Motor neuron (in vitro differentiated cells): ENCODE measurements at places on chromosomes 1 and 21.

DNA sequence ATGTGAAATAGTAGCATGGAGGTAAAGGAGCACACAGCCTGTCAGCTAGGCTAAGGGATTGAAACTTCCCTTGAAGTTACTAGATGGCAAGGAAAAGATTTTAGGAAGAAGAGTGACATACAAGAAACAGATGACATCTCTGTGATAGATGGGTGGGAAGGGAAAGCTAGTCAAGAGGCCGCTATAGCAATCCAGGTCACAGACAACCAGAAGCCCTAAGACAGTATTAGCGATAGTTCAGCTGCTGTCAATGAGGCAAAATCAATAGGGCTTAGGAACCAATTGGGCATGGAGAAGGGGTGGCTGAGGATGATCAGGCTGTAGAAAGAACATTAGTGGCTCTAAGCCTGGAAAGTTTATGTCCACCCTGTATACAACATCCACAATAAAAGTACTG is 111.1 kb downstream of the GLUL start:
- ATAC-seq: no peak

DNA sequence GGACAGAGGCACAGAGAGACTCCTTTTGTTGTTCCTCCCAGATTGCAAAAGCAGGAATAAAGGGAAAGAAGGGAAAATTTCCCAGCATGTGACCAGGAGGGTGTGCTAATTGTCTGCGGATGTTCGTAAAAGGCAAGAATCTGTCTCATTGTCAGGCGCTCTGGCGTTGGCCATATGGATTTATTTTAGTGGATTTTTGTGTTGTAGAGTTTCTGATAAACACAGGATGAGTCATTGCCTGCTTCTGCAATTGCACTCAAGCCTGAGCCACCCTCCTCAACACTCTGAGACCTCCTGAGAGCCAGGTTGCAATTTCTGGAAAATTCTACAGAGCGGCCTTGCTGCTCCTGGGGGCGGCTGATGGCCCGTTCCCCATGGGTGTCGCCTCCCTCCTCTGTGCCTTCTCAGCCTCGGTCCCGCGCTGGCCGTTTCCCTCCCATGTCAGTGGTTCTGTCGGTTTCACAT is 227.7 kb downstream of the KAZN start:
- peak; percentile 94 for ATAC-seq

DNA sequence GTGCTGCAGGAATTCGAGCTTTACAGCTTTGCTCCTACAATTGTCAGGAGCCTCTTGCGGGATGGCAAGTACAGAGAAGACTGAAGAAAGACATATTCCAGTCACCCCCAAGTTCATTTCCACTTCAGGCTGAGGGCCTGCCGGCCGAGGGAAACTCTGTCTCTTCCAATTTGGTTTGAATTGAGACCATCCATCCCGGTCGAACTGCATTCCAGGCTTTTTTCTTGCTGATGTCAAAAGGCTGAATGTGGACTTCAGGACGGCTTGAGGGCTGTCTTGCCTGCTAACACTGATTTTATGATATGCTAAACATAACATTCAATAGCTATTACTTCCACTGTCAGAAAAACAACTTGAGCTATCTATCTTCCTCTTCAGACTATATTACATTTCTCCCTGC is 79.8 kb upstream of the PLXNA2 start:
- no peak for ATAC-seq

- ATAC-seq: no peak
Measured at GRCh38 chr1:214165850-214166374, 115.0 kb upstream of the SMYD2 start.

GRCh38 chr1:38558055-38558454 is 301.5 kb downstream of the RRAGC start:
- peak; percentile 79 for ATAC-seq

DNA sequence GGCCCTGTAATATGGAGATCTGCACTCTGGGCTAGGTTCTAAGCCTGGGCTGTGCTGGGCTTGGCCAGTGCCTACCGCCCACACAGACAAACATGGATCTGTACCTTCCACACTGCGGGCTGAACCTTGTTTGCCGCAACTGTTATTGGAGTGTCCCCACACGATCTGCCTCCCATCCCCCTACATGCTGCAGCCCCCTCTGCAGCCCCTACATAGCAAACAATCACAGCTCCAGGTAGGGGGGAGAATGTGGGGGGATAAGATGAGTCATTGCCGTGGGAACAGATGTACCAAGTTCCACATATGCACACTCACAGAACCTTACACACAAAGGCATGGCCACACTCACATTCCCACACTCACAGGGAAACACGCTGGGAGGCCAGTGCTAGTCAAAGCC is 2.1 kb upstream of the HCRTR1 start:
- no peak for ATAC-seq

DNA sequence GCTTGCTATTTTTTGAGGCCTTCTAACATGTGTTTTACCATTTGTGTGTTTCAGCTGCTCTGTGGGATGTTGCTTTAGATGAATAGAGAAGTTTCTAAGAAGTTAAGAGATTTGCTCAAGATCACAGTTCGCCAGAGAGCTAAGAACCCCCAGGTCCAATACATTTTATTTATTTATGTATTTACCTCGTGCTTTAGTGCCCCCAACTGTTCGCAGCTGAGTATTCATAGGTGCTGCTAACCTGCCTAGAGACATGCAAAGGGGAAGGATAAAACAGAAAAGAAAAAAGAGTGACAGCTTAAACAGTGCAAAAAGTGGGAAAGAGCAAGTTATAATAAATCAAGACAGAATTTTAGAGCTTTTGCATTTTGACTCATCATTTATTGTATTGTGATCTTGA is 31.1 kb downstream of the NFYC start:
- no peak for ATAC-seq

DNA sequence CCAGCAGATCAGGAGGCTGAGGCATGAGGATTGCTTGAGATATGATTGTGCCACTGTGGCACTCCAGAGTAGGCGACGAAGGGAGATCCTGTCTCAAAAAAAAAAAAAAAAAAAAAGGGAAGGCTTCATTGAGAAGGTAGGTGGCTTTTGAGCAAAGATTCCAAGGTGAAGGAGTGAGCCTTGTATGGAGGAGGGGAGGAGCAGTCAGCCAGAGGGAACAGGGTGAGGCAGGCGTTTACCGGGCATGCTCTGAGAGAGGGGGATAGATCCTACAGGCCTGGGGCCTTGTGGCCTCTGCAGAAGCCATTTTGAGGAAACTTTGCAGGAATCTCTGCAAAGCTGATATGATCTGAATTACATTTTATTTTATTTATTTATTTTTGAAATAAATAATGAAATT is 5.1 kb upstream of the HDAC1 start:
- no peak for ATAC-seq

DNA sequence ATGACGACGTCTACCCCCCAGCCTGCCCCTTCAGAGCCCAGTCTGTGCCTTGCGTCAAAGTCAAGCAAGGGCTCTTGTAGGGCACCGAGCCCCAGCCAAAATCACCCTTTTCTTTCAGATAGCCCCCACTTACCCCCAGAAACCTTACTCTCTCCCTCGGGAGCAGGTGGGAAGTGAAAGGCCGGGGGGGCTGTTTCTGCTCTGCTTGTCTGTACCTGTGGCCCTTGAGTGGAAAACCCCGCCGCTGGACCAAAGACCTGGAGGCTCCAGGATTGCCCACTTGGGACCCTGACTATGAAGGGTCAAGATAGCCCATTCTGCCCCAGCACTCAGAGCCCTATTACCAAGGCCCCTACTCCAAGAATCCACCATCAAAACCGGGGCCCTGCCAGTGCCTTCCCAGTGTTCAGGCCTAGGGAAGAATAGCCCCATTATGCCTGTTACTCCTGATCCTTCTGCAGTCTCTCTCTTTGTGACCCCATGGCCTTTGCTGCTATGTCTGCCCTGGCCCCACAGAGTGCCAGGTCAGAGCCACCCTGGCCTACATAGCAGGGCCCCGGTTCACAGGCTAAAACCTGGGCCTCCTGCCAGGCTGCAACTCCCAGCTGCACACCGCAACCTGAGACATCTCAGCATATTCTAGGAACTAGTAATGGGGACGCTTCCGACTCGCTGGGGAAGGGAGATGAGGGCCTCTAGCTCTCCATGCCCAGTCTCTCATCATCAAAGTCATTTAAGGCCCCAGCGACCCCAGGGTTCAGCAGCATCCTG is 22.2 kb upstream of the HPDL start:
- ATAC-seq: no peak

DNA sequence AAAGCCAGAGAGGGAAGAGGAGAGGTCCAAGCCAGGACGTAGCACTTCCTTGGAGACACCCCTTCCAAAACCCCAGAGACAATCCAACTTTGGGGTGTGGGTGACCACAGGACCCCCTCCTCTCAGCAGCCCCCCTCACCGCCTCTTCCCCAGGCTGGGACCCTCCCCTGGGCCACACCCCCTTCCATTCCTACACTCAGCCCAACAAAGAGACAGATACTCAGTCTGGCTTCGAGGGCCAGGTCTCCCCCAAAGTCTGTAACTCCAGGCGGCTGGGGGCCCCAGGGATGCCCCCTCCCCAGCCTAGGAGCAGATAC is 1.4 kb downstream of the MEX3A start:
- ATAC-seq: no peak
